ENCODE measurements at places on chromosomes 6 and 20.
A peak's percentile ranks its signal among the peaks of the same experiment; 100 is the strongest.

- no peaks in the 10 kb centered on the region for H3K27me3 ChIP-seq
- H3K4me3 ChIP-seq, result no peak overlapping the region
- peaks cover 17% of the 10 kb centered on the region for H3K4me1 ChIP-seq
- peaks cover 8% of the 10 kb centered on the region for H3K36me3 ChIP-seq
Observed at GRCh38 chr6:11586117-11586516, 48.6 kb downstream of the TMEM170B start.

DNA sequence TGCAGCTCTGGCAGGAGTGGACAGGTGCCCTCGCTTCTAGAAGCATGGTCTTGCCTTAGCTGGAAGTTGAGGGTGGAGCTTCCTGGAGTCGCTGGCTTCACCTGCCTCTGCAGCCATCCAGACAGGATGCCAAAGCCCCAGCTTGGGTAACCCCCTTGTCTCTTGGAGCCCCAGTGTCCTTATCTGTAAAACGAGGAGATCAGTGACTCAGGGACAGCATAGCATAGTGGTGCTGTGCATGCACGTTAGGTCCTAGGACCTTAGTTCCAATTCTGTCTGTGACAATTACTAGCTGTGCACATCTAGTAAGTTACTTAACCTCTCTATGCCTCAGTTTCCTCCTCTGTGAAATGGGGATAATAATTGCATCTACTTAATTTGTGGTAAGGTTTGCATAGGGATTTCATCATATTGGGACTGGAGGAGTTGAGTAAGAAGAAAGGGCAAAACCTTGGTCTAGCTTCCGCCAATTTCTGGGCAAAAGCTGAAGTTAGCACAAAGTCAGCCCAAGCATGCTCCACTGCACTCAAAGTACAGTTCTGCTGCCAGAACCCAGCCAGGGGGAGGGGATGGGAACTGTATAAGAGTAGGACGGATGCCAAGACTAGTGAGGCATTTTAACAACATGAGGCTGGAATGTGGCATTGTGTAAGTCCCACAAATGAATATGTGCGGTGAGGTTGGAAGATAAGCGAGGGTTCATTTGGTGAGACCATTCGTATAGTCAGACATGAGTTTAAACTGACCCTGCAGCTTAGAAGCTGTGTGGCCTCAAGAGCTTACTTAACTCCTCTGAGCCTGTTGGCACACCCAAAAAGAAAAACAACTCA, 24.5 kb downstream of the TOX2 start:
- peaks cover 74% of the 10 kb centered on the region for H3K4me1 ChIP-seq
- H3K4me3 ChIP-seq, result peak overlapping the region; percentile 58
- H3K27ac ChIP-seq, result peak overlapping the region; percentile 95
- H3K36me3 ChIP-seq, result no peaks in the 10 kb centered on the region
- H3K27me3 ChIP-seq, result no peaks in the 10 kb centered on the region
- peak; percentile 68 for DNase-seq

GRCh38 chr6:88115307-88115706, 50.8 kb downstream of the CNR1 start:
- H3K4me3 ChIP-seq, result no peak overlapping the region
- no peaks in the 10 kb centered on the region for H3K36me3 ChIP-seq
- DNase-seq, result no peak

- no peak overlapping the region for H3K27ac ChIP-seq
- H3K36me3 ChIP-seq, result peaks cover 92% of the 10 kb centered on the region
- H3K27me3 ChIP-seq, result no peaks in the 10 kb centered on the region
- no peak for DNase-seq
- no peak overlapping the region for H3K4me3 ChIP-seq
- H3K4me1 ChIP-seq, result no peaks in the 10 kb centered on the region
Observed at GRCh38 chr20:62274332-62274950, 28.4 kb upstream of the ADRM1 start.

- no peaks in the 10 kb centered on the region for H3K27me3 ChIP-seq
- no peaks in the 10 kb centered on the region for H3K36me3 ChIP-seq
- DNase-seq, result no peak
- no peak overlapping the region for H3K27ac ChIP-seq
- no peak overlapping the region for H3K4me3 ChIP-seq
- no peaks in the 10 kb centered on the region for H3K4me1 ChIP-seq
Observed at GRCh38 chr20:50646483-50646996, 44.8 kb downstream of the RIPOR3 start.

GRCh38 chr6:84432619-84433018, 205.2 kb upstream of the CEP162 start:
- no peaks in the 10 kb centered on the region for H3K36me3 ChIP-seq
- no peak for DNase-seq
- H3K27ac ChIP-seq, result no peak overlapping the region

- no peaks in the 10 kb centered on the region for H3K27me3 ChIP-seq
- no peaks in the 10 kb centered on the region for H3K4me1 ChIP-seq
- no peak for DNase-seq
- H3K36me3 ChIP-seq, result peaks cover 6% of the 10 kb centered on the region
- no peak overlapping the region for H3K4me3 ChIP-seq
- H3K27ac ChIP-seq, result no peak overlapping the region
Observed at GRCh38 chr6:88843040-88843439, 120.4 kb downstream of the RNGTT start.

GRCh38 chr6:53828215-53828614, 33.4 kb downstream of the LRRC1 start:
- no peaks in the 10 kb centered on the region for H3K4me1 ChIP-seq
- H3K27ac ChIP-seq, result no peak overlapping the region
- H3K4me3 ChIP-seq, result no peak overlapping the region

DNA sequence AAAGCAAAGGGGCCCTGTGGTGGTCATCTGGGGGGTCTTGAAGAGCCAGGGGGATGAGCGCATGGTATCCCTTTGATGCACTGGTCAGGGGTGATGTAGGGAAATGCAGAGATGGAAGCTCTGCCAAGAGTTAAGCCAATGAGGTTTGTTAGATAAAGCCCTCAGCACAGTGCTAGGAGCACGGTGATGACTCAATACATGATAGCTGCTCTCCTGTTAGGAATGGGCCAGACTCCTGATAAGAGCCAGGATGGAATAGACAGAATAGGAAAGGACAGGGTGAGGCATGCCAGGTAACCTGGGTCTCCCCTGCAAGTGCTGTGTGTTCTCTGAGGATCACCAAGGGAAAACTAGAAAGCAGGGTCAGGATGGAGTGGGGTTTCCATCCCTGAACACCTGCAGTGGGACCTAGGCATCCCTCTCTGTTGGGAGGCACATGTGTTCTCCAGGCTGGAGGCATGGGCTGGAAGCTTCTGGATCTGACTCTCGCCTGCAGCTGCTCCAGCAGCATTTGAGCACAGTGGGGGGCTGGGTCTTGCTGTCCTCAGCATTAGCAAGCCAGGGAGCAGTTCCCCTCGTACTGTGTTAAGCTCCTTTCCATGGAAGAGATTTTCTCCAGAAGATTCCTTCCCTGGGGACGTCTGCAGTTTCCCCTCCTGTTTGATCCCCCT, 71.8 kb upstream of the TIAM2 start:
- H3K36me3 ChIP-seq, result no peaks in the 10 kb centered on the region
- no peak for DNase-seq
- H3K4me1 ChIP-seq, result no peaks in the 10 kb centered on the region
- no peak overlapping the region for H3K27ac ChIP-seq

GRCh38 chr6:130138116-130138908, 84.4 kb downstream of the SAMD3 start:
- H3K4me3 ChIP-seq, result no peak overlapping the region
- DNase-seq, result no peak
- peaks cover 4% of the 10 kb centered on the region for H3K36me3 ChIP-seq
- peaks cover 22% of the 10 kb centered on the region for H3K4me1 ChIP-seq
- H3K27ac ChIP-seq, result no peak overlapping the region

DNA sequence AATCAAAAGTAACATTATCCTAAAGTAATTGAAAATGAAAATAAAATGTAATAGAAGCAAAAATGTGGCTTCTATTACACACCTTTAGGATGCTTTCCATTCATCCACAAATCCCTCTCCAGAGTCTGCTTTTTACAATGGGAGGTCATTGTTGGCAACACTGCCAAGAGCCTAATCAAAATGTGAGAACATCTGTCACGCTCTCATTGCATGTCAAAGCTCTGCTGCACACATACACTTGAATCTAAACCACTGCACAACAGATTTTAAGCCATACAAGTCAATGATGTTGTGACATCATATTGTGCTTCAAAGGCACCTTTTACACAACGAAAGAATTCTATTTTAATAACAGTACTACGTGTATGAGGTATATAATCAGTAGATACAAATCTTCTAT, 82.1 kb downstream of the PREP start:
- H3K36me3 ChIP-seq, result peaks cover 95% of the 10 kb centered on the region
- DNase-seq, result no peak
- no peak overlapping the region for H3K27ac ChIP-seq
- no peak overlapping the region for H3K4me3 ChIP-seq

DNA sequence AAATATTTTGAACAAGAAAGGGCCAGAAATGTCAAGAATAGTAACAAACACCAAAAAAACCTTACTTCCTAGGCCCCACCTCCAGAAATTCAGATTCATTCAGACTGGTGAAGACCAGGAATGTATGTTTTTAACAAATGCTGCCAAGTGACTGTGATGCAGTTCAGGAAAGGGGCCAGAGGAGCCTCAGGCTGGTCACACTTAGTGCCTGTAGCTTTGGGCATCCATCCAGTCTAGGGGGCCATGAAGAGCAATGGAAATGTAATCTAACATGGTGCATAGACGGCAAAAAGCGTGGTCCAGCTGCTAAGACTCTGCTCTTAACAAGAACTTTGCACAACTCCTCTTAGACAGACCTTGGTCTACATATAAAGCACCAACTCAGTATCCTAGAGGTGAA, 7.1 kb downstream of the GJA1 start:
- no peak for DNase-seq
- H3K4me3 ChIP-seq, result no peak overlapping the region
- H3K27ac ChIP-seq, result no peak overlapping the region
- H3K4me1 ChIP-seq, result peaks cover 1% of the 10 kb centered on the region
- no peaks in the 10 kb centered on the region for H3K36me3 ChIP-seq

DNA sequence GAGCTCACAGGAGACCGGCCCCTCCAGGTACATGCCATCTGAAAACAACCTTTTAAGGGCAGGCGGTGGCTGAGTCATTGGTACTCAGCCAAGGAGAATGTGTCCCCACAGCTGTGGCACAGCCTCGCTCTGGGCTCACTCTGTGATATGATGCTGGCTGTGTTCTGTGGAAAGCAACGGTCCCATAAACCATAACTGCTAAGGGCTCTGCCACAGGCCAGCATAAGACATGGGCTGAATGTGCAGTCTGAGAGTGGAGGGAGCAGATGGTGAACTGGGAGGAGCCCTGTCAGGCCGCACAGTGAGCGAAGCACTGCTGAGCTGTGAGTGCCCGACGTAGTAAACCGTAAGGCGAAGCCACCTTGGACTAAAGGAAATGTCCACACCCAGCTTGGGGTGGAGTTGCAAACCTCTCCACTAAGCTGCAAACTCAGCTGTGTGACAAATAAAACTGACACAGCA, 375.8 kb downstream of the THBS2 start:
- H3K36me3 ChIP-seq, result no peaks in the 10 kb centered on the region
- H3K27ac ChIP-seq, result no peak overlapping the region
- no peaks in the 10 kb centered on the region for H3K4me1 ChIP-seq
- DNase-seq, result no peak

GRCh38 chr6:16658348-16659034, 102.8 kb downstream of the ATXN1 start:
- H3K27me3 ChIP-seq, result no peaks in the 10 kb centered on the region
- no peak for DNase-seq
- H3K27ac ChIP-seq, result no peak overlapping the region
- peaks cover 16% of the 10 kb centered on the region for H3K4me1 ChIP-seq
- H3K4me3 ChIP-seq, result no peak overlapping the region
- peaks cover 26% of the 10 kb centered on the region for H3K36me3 ChIP-seq

GRCh38 chr6:26195376-26195923, 108.2 kb downstream of the HFE start:
- H3K4me3 ChIP-seq, result peak overlapping the region; percentile 93
- no peaks in the 10 kb centered on the region for H3K27me3 ChIP-seq
- peak overlapping the region; percentile 81 for H3K27ac ChIP-seq
- H3K36me3 ChIP-seq, result no peaks in the 10 kb centered on the region

GRCh38 chr6:139308286-139308916, 16.6 kb upstream of the TXLNB start:
- peak overlapping the region; percentile 57 for H3K27ac ChIP-seq
- peak overlapping the region; percentile 37 for H3K4me3 ChIP-seq
- H3K4me1 ChIP-seq, result peaks cover 20% of the 10 kb centered on the region
- no peaks in the 10 kb centered on the region for H3K27me3 ChIP-seq
- no peaks in the 10 kb centered on the region for H3K36me3 ChIP-seq

DNA sequence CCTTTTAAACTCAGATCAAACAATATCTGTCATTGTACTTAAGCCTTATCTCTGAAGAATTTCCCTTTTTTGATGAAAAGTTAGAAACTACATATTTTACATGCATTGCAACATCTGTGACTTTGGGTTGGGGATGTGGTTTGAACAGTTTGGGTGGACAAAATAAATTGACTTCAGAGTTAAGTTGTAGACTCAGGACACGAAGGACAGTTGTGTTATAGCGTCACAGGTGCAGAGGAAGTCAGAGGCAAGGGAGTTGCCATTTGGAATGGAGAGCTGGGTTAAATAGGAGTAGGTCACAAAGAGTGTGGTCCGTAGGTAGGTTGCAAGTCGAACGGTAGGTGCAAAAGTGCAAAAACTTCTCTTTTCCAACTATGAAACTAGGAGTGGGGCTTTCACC, 46.0 kb downstream of the ZFAND3 start:
- no peak overlapping the region for H3K27ac ChIP-seq
- H3K4me1 ChIP-seq, result peaks cover 43% of the 10 kb centered on the region
- peak; percentile 24 for DNase-seq
- no peak overlapping the region for H3K4me3 ChIP-seq
- no peaks in the 10 kb centered on the region for H3K27me3 ChIP-seq
- peaks cover 10% of the 10 kb centered on the region for H3K36me3 ChIP-seq

- DNase-seq, result no peak
- no peaks in the 10 kb centered on the region for H3K36me3 ChIP-seq
- H3K27me3 ChIP-seq, result no peaks in the 10 kb centered on the region
- H3K4me3 ChIP-seq, result no peak overlapping the region
- no peak overlapping the region for H3K27ac ChIP-seq
Observed at GRCh38 chr20:54047720-54048119, 22.7 kb downstream of the BCAS1 start.

DNA sequence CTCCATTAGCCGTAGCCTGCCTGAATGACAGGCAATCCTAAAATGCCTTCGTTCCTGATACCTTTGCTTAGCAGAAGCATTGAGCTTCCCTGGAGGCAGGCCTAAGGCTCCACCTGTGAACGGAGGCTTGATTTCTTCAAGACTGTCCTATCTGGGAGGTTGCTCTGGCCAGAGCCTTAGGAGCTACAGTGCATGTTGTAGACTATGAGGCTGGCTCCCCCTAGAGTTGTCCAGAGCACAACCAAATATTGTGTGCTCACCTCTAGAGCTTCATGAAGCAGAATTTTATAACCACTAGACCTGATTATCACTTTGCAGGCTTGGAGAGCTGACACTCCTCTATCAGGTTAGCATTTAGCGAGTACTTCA, 217.8 kb downstream of the MAFB start:
- peaks cover 50% of the 10 kb centered on the region for H3K4me1 ChIP-seq
- no peaks in the 10 kb centered on the region for H3K36me3 ChIP-seq
- H3K4me3 ChIP-seq, result no peak overlapping the region
- H3K27me3 ChIP-seq, result no peaks in the 10 kb centered on the region

- H3K36me3 ChIP-seq, result peaks cover 99% of the 10 kb centered on the region
- H3K4me3 ChIP-seq, result no peak overlapping the region
- no peak overlapping the region for H3K27ac ChIP-seq
- H3K4me1 ChIP-seq, result no peaks in the 10 kb centered on the region
- DNase-seq, result no peak
- no peaks in the 10 kb centered on the region for H3K27me3 ChIP-seq
Observed at GRCh38 chr20:25281541-25281991, 33.7 kb downstream of the PYGB start.
